Endodermal cell (in vitro differentiated cells): ENCODE measurements at places on chromosomes 6 and 20. TPM values are rescaled to one million over a fixed set of nuclear protein-coding genes. Genes with fewer than 3 reads are reported as not detected.

The MCCD1 gene
- total RNA-seq: not detected in 2 replicates

- H3K4me3 ChIP-seq: no peak overlapping the region
- no peak for DNase-seq
- H3K27me3 ChIP-seq: no peaks in the 10 kb centered on the region
Measured at GRCh38 chr6:157300436-157300835, 22.9 kb downstream of the TMEM242 start.

DNA sequence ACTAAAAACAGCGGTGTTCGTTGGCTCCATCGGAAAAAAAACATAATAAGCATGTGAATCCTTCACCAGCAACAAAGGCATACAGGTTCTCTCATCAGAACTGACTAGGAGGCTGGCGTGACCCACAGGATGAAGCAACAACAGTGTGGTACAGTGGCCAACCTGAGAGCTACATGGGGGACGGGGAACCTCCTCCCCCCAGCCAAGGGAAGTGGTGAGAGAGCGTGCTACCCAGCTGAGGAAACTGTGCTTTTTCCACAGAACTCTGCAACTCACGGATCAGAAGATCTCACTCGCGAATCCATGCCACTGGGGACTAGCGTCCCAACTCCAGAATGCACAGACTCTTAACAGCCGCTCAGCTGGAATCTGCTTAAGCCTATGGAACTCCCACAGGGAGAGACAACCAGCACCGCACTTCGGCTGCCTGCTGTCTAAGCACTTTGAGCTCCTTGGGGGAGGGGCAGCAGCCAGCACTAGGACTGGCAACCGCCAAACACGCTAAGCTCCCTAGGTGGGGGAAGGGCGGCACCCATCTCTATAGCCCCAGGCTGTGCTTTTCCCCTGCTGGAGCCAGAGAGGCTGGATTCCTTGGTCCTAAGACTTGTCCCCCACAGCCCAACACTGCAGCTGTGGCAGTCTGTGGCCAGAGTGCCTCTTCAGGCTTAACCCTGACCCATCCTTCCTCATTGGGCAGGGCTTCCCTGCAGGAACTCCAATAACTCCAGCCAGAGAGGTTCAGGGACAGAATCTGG lies 538.3 kb upstream of the BTBD3 start:
- no peaks in the 10 kb centered on the region for H3K36me3 ChIP-seq
- H3K4me3 ChIP-seq: peak overlapping the region; percentile 65
- peak; percentile 93 for DNase-seq
- H3K27me3 ChIP-seq: no peaks in the 10 kb centered on the region

GRCh38 chr20:63740070-63740626 lies 572 bp downstream of the SLC2A4RG start:
- H3K27ac ChIP-seq: peak overlapping the region; percentile 79
- peaks cover 8% of the 10 kb centered on the region for H3K4me1 ChIP-seq
- H3K4me3 ChIP-seq: peak overlapping the region; percentile 86
- peaks cover 29% of the 10 kb centered on the region for H3K36me3 ChIP-seq
- no peaks in the 10 kb centered on the region for H3K27me3 ChIP-seq

GRCh38 chr20:62885896-62886708 lies 24.5 kb upstream of the TCFL5 start:
- H3K27me3 ChIP-seq: no peaks in the 10 kb centered on the region
- DNase-seq: no peak
- no peak overlapping the region for H3K4me3 ChIP-seq
- H3K36me3 ChIP-seq: peaks cover 59% of the 10 kb centered on the region
- H3K4me1 ChIP-seq: no peaks in the 10 kb centered on the region

GRCh38 chr6:14466278-14466677 lies 348.7 kb downstream of the CD83 start:
- DNase-seq: no peak
- H3K4me1 ChIP-seq: no peaks in the 10 kb centered on the region
- H3K27me3 ChIP-seq: no peaks in the 10 kb centered on the region
- no peak overlapping the region for H3K27ac ChIP-seq
- H3K36me3 ChIP-seq: peaks cover 4% of the 10 kb centered on the region
- no peak overlapping the region for H3K4me3 ChIP-seq

GRCh38 chr20:35307666-35308653 lies 15.7 kb upstream of the FAM83C start:
- H3K4me1 ChIP-seq: peaks cover 4% of the 10 kb centered on the region
- DNase-seq: no peak
- H3K27me3 ChIP-seq: no peaks in the 10 kb centered on the region
- H3K27ac ChIP-seq: peak overlapping the region; percentile 2

- H3K4me3 ChIP-seq: peak overlapping the region; percentile 81
- H3K27me3 ChIP-seq: peaks cover 69% of the 10 kb centered on the region
- H3K27ac ChIP-seq: no peak overlapping the region
- peaks cover 7% of the 10 kb centered on the region for H3K4me1 ChIP-seq
Measured at GRCh38 chr6:1606780-1607515, 2.8 kb upstream of the FOXC1 start.
